ENCODE measurements at places on chromosomes 11 and 22.
A peak's percentile ranks its signal among the peaks of the same experiment; 100 is the strongest.

DNA sequence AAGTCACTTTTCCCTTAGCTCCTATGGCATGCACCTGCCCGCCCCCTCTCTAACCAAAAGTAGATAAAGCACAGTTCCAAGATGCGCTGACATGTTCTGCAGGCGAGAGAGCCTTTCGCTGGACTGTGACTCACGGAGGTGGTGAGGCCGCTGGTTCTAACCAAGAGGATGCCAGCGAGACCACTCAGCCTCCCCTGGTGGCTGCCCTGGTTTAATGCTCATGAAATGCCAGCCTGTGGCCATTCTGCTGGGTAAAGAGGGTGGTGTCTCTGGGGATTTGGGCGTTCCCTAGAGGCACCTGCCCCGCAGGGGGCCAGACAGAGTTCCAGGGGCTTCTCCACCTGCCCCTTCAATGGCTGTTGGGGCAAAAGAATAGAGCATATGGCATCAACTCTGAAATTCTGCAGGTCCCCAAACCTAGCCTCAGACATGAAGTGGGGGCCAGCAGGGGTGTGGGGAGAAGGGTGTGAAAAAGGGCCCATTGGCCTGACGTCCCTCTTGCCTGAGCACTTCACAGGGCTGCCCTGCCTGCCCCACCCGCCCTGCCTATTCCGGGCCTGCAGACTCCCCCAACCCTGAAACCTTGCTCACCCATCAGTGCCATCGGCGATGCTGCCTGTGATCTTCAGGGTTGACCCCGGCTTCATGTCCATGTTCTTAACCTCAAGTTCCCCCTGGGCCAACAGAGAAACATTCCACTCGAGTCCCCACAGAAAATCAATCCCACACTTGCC lies 8.5 kb downstream of the LGALS2 start:
- DNase-seq = no peak

DNA sequence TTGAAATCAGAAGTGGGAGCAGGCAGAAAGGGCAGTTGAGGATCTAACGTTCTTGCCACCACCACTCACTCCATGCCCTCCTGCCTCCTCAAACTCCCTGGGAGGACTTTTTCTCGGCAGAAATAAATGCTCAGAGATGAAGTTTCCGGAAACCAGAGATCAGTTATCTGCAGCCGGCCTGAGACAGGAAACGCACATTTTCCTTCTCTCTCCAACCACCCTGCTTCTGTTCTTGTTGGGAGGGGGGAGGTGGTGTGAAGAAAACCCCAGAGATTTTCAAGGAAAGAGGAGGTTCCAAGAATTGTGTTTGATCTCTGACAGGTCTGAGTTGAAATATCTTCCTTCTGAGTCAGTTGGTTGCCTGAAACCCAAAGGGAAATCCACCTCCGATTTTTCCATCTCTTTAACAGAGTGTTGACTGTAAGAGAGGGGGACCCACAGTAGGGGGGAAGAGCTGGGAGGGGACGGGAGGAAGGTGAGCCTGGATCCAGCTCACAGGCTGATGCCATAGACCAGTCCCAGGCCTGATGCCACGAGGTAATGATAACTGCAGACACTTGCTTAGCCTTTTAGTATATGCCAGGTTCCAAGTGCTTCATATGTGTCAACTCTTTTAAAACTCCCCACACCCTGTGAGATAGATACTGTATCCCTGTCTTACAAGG lies 100.8 kb downstream of the TRAF6 start:
- DNase-seq = no peak

DNA sequence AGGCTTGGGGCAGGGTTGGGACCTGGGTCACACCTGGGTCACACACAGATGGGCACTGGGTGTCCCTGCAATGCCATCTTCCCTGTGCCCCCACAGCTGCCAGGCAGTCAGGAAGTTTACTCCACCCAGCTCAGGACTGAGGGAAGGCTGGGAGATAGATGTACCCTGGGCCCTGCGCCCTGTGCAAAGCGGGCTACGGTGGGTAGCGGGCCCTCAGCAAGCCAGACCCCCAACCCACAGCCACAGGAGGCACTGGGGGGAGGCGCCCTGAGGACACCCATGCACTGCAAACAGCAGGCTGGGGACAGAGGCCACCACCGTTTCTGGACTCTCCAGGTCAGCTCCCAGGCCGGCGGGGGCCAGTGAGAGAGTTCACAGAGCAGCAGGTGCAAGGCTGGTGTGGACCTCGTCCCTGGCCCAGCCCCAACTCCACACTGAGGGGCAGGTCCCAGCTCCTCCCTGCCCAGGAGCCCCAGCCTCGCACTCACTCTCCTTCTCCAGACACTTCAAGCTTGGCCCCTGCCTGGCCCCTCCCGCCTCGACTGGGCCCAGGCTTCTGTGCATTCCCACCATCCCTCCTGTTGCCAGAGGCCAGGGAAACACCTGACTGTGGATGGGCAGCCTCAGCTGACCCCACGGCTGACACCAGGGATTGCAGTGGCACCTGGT lies 4.9 kb downstream of the DUSP8 start:
- DNase-seq = no peak

- DNase-seq = peak; percentile 55
These were observed 227.3 kb upstream of the ARHGAP42 start for GRCh38 chr11:100459811-100460210.

DNA sequence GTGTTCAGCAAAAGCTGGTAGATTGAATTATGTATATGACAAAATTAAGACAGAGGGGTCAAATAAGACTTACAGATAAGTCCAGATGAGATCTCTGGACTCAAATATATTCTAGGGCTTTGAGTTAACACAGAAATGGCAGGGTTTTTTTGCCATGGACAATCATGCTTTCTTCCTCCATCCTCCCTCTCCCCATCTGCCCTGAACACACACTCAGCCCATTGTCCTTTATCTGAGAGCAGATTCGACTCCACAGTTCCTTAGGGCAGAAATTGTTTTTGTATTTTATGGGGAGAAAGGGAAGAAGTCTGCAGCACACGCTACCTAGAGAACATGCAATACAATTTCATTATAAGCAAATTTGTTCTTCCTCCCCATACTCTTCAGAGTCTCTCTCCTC lies 86.8 kb downstream of the SLC1A2 start:
- no peak for DNase-seq

DNA sequence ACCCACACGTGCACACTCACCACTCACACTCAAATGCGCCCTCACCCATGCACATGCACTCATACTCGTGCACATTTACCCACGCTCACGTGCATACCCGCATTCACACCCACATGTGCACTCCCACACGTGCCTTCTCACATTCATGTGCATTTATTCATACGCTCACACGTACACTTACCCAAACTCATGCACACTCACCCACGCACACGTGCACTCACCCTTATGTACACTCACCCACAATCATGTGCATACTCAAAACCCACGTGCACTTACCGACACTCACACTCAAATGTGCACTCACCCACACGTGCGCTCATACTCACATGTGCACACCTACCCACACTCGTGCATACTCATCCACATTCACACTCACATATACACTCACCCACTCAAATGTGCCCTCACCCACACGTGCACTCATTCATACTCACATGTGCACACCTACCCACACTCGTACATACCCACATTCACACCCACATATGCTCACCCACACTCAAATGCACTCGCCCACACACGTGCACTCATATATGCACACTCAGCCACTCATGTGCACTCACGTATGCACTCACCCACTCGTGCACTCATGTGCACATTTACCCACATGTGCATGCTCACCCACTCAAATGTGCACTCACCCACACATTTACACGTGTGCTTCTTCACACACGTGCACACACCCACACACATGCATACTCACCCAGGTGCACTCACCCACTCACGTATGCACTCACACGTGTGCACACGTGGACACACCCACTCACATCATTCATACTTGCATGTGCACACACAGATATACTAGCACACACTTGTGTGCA lies 84.4 kb downstream of the TRMU start:
- DNase-seq = no peak

- DNase-seq = no peak
These were observed 60.5 kb downstream of the APIP start for GRCh38 chr11:34855754-34856095.

GRCh38 chr11:45079943-45080719 lies 66.3 kb upstream of the PRDM11 start:
- DNase-seq = peak; percentile 59

DNA sequence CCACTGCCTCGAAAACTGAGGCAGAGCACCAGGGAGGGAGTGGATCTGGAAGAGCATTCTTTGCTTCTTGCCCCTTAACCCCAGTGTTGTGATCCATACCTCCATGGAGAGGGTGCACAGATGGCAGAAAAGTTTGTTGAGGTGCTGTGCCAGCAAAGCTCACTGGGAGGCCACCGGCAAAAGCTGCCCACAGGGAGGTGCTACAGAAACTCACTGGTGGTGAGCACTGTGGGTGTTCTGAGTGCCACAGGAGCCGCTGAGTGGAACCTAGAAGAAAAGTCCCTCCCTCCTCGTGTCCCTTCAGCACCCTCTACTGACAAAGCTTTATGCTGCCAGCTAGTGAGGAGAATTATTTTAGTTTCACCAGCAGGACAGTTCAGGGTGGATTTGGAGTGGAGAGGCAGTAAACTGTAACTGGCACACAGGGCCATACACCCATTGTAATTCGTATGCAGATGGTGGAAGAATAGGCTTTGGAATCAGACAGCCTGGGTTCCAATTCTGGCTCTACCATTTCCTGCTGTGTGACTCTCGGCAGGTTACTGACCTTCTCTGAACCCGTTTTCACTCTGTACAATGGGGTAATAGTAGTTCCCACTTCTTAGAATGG lies 84.6 kb downstream of the SWAP70 start:
- DNase-seq = peak; percentile 1

DNA sequence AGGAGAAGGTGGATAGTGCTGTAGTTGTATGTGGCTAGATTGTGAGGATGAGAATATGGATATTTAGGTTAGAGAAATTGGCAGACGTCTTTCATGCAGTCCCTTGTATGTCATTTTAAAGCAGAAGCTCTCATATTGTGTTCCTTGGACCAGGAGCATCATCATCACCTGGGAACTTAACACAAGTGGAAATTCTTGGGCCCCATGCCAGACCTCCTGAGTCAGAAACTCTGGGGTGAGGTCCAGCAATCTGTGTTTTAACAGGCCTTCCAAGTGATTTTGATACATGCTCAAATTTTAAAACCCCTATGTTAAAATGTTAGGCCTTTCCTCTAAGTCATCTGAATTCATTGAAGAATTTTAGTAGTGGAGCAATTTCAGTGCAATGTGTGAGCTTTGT lies 34.8 kb downstream of the JHY start:
- no peak for DNase-seq

DNA sequence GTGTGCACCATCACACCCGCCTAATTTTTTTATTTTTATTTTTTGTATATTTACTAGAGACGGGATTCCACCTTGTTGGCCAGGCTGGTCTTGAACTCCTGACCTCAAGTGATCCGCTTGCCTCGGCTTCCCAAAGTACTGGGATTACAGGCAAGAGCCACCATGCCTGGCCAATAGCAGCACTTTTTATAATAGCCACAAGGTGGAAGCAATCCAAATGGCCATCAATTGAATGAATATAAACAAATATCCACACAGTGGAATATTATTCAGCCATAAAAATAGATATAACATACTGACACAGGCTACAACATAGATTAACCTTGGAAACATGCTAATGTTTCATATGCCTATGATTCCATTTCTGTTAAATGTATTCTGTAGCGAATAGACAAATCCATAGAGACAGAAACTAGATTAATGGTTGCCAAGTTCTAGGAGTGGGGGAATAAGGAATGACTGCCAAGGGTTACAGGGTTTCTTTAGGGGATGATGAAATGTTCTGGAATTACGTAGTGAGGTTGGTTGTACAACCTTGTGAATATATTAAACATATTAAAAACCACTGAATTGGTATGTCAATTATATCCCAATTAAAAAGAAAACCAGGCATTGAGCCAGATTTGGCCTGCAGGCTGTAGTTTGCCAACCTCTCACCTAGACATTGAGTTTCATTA lies 4.8 kb downstream of the VPS51 start:
- DNase-seq = no peak

GRCh38 chr11:46889689-46890475 lies 28.5 kb downstream of the LRP4 start:
- DNase-seq = peak; percentile 85

- no peak for DNase-seq
These were observed 9.9 kb downstream of the RGL4 start for GRCh38 chr22:23700706-23701105.

DNA sequence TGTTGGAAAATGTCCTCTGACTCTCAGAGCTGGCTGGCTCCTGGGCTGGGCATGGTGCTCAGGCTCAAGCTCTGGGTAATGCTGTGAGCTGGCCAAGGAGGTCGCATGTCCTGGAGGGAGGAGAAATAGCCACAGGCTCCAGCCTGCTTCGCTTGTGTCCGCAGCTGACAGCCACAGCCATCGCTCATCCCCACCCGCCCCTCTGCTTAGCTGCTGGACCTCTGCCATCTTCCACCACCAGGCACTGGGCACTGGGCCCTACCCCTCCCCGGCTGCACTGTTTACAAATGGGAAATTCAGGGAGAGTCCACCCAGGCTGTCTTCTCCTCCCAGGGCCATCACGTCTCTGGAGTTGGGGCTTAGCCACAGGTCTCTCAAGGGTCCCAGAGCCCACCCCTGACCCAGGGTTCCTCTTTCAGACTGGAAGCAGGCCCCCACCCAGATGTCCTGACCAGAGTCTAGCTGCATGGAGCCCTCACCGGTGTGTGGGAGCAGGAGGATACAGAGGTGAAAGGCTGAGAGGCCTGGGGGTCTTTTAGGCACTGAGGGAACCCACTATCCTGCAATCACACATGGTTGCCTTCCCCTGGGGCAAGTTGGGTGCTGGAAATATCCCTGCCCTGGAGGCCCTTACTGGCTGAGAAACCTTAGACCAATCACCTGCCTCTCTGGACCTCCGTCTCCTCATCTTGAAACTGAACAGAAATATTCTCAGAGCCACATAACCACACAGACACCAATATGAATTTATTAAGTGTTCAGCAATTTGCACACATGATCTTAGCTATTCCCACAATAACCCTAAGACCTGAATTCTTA lies 62.7 kb downstream of the CD82 start:
- no peak for DNase-seq

DNA sequence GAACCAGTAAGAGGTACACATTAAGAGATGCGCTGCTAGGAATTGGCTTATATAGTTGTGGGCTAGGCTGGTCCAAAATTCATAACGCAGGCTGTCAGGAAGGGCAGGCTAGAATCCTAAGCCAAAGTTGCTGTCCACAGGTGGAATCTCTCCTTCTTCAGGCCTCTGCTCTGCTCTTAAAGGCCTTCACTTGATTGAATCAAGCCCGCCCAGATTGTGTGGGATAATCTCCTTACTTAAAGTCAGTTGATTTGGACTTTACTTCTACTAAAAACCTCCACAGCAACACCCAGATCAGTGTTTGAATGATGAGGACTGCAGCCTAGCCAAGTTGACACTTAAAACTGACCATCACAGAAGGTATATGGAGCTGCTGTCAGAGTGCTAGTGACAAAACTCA lies 68.8 kb downstream of the LRRC32 start:
- DNase-seq = no peak

GRCh38 chr11:88103337-88104206 lies 71.7 kb downstream of the RAB38 start:
- peak; percentile 13 for DNase-seq
